ENCODE measurements at places on chromosomes 5 and 9.

GRCh38 chr9:103661663-103662062, 432.4 kb upstream of the SMC2 start:
- no peak for DNase-seq

DNA sequence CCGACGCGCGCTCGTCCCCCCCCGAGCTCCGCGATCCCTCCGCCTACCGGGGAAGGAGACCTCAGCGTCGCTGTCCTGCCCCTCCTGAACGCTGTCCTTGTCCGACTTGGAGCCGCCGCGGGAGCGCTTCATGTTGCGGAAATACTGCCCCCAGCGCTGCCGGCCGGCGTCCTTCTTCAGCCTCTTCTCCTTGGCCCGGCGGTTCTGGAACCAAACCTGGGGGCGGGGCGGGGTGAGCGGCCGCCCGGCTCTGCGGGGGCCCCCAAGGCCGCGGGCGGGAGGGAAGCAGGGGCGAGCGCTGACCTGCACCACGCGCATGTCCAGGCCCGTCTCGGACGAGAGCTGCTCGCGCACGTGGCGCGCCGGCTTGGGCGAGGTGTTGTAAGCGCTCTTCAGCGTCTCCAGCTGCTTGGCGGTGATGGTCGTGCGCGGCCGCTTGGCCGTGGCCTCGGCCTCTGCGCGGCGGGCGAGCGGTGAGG, 6.3 kb downstream of the LHX3 start:
- no peak for DNase-seq

GRCh38 chr5:19920761-19921160, 67.2 kb downstream of the CDH18 start:
- no peak for DNase-seq

- DNase-seq, result no peak
Measured at GRCh38 chr5:154679501-154679900, 75.7 kb upstream of the LARP1 start.

- DNase-seq, result no peak
Measured at GRCh38 chr9:128928624-128929023, 7.8 kb downstream of the PHYHD1 start.

DNA sequence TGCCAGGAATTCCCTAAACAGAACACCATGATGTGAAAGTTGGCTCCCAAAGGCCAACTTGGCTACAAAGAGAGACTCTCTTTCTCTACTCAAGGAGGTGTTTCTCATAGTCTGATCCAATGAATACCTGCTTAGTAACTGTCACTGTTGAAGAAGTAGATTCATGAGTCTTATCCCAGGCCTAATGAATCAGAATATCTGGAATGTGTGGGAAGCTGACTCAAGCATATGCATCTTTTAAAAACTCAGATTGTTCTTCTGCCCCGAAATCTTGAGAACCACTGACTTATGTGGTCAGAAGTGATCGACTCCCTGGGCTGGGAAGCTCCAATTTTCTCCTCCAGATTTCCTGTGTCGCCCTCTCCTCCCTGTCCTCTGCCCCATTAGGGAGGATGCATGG, 345.6 kb downstream of the PLK2 start:
- DNase-seq, result peak; percentile 41

GRCh38 chr5:20570486-20570885, 582.5 kb upstream of the CDH18 start:
- no peak for DNase-seq

GRCh38 chr5:112196584-112196983, 222.5 kb downstream of the EPB41L4A start:
- DNase-seq, result no peak

GRCh38 chr5:15082096-15082495, 210.5 kb upstream of the ANKH start:
- no peak for DNase-seq

GRCh38 chr5:53071298-53071697, 38.3 kb downstream of the MOCS2 start:
- no peak for DNase-seq

- no peak for DNase-seq
Measured at GRCh38 chr5:11126844-11127243, 365.8 kb upstream of the DAP start.
